B cell (primary cell): ENCODE measurements at places on chromosomes 2 and 18.

- DNase-seq = no peak
Observed at GRCh38 chr2:64846177-64846576, 143.0 kb upstream of the SLC1A4 start.

DNA sequence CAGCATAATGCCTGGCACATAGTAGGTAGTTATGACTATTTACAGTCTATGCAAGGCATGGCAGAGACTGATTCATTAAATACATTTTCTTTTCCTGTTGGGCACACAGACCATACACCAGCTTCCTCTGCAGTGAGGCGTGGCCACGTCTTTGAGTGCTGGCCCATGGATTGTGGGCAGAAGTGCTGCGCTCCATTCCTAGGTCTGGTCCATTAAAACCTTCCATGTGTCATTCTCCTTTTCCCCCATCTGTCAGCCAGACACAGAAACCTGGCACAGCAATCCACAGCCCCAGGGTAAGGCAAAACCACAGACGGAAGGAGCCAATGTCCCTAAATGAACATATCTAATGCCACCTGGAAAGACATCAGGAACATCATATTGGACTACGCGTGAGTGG is 141.9 kb downstream of the TTC32 start:
- DNase-seq = no peak

- DNase-seq = no peak
Observed at GRCh38 chr2:9308186-9308955, 101.8 kb downstream of the ASAP2 start.

DNA sequence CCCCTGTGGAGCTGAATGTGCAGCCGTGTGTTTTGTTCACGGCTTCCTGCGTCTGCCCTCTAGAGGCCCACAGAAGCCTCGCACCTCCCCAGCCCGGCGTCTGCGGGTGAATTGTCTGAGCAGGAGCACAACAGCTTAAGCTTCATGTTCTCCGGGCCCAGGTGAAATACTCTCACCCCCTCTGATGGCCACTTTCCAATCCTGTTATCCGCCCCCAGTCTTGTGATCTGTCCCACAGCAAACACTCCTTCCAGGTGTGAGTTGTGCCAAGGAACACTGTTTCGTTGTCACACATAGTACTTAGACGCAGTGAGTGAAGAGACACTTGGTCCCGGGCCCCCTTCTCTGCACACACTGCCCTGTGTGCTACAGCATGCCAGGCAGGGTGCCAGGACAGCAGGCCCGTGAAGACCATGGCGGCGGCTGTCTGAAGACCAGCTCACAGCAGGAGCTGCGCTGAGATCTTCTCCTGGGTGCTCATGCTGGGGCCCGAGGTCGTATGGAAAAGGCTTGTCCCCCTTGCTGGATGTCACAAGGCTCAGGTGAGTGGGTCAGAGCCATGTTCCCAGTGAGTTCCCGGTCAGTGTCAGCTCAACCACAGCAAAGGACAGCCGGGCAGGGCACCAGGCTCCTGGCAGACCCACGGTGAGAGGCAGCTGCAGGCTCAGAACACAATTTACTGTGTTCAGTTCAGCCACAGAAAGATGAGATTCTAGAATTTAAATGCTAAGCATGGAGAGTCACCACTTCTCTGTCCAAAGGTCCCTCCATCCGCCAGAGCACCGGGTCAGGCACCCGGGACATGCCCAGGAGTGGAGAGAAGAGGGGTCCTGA is 6.8 kb upstream of the PXDN start:
- DNase-seq = peak; percentile 60
